Activated T-cell treated with anti-CD3 and anti-CD28 coated beads, Interleukin-2, amount 50 U/mL, for 24 hours (primary cell): ENCODE measurements at places on chromosomes 2 and 18.

GRCh38 chr2:156908825-156909224, 348.7 kb upstream of the GALNT5 start:
- DNase-seq, result no peak

GRCh38 chr2:25229279-25230197, 61.2 kb upstream of the POMC start:
- no peak for DNase-seq

DNA sequence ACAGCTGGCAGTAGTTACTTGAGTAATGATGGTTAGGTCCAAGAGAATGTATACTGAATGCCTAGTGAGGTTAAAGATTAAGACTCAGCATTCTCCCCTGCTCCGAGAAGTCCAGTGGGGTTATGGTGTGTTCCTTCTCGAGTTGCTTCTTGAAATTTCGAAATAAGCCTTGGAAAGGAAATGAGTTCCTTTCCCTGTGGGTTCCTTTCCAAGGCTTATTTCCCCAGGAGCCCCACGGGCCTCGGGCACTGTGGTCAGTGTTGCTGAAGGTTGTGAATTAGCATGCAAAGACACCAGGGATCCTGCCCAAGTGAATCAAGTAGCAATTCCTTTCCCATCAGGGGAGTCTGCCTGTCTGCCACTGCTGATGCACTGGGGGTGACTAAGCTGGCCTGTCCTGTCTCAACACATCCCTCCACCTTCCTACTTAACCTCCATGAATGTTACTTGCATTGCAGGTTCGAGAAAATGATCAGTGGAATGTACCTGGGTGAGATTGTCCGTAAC, 53.6 kb downstream of the HK2 start:
- DNase-seq, result no peak

GRCh38 chr2:132374151-132374550, 42.5 kb upstream of the GPR39 start:
- no peak for DNase-seq

DNA sequence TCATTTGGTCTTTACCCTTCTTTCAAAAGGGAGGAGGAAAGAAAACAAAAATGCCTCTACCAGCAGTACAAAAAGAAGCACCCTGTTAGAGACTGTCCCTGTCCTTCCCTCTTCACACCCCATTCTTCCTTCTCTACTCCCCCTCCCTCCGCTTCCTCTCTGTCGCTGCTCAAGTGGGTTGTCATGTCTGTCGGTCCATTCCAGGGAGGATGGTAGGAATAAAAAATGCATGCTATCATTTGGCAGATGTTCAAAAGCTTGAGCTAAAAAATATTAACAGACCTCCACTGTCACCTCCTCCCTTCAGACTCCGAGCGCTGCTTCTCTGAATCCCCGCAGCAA, 482.0 kb downstream of the BCL11A start:
- no peak for DNase-seq

- no peak for DNase-seq
Measured at GRCh38 chr18:31658670-31659575, 25.5 kb downstream of the B4GALT6 start.

GRCh38 chr2:65367524-65367923, 64.9 kb downstream of the SPRED2 start:
- DNase-seq, result no peak

DNA sequence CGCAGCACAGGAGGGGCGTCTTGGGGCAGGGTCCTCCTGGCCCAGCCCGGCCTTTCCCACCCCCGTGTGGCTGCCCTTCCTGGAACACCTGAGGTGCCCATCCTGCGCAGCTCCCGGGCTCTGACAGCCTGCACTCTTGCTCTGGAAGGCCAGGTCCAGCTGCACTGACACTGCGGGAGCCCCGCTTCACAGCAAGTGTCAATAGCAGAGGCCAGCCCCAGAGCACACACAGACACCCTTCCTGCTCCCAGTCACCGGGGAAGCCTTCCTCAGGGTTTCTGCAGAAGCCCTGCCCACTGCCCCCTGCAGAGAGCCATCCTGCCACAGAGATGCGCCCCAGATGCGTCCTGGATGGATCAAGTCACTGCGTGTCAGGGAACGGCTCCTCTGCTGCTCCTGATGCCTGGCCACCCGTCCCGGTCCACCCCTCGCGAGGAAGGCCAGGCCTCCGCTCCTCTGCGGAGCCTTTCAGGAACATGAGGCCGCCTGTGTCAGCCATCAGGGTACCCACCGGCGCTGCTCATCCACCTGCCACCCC, 519.2 kb upstream of the MYT1L start:
- no peak for DNase-seq

- DNase-seq, result no peak
Measured at GRCh38 chr2:174445248-174445647, 41.6 kb downstream of the GPR155 start.
